ENCODE measurements at places on chromosomes 2 and 18.

DNA sequence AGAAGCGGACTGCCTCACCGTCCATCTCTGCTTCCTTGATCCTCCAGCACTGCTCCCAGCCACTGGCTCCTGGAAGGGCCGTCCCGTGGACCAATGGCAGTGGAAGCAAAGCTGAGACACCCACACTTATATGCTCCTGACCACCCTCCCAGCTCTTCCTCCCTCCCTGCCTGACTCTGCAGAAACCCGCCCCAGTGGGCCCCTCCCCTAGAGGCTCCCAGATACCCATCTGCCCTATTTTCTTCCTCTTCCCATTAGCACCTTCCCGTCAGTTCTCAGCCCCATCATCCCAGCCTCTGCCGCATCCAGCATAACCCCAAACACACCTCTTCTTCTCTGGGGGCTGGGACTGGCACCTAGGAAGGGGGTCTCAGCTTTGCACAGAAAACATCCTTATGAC, at the start of gene CLEC4F:
Gene CLEC4F, minus strand, starts transcription at position 101 of the 400 bp plus-strand sequence. Its CDS starts 76 bp downstream, at position 25.
- DNase-seq = no peak

- DNase-seq = no peak
These were observed 7.1 kb downstream of the NEUROD1 start for GRCh38 chr2:181673173-181673572.

- no peak for DNase-seq
These were observed 130.1 kb downstream of the LCLAT1 start for GRCh38 chr2:30577151-30577550.

GRCh38 chr2:133884739-133885381, 316.6 kb upstream of the NCKAP5 start:
- DNase-seq = no peak

DNA sequence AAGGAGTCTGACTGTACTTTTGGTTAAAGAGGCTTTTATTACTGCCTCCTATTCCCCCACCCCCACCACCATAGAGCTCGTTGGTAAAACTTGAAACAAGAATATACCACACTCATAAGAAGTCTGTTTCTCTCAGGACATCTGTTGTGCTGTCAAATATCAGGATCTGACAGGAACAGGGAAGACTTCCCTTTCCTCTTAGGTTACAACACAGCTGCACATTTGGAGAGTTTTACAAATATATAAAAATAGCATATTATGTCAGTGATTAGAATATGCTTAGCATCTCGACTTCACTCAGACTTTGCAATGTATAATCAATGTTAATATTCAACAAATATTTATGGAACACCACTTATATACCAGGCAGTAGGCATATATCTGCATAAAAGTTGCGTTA, 439.6 kb upstream of the REG3G start:
- DNase-seq = no peak

DNA sequence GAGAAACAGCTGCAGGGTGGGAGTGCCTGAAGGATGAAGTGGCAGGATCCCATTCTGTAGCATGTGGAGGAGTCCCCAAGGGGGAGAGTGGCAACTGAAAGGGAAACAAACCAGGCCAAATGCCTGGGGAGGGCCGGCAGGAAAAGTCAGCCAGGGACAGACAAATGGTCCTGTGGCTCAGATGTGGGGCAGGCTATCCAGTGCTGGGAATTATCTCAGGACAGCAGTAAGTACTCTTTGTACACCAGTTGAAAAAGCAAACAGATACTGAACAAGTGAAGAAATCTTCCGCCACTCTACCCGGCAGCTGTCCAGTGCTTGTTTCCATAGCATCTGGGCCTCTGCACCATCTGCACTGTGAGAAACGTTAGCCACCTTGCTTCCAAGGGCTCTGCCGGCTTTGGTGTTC, 408.9 kb downstream of the LRATD1 start:
- no peak for DNase-seq

GRCh38 chr2:116467243-116467642, 1347.2 kb upstream of the DDX18 start:
- DNase-seq = no peak

DNA sequence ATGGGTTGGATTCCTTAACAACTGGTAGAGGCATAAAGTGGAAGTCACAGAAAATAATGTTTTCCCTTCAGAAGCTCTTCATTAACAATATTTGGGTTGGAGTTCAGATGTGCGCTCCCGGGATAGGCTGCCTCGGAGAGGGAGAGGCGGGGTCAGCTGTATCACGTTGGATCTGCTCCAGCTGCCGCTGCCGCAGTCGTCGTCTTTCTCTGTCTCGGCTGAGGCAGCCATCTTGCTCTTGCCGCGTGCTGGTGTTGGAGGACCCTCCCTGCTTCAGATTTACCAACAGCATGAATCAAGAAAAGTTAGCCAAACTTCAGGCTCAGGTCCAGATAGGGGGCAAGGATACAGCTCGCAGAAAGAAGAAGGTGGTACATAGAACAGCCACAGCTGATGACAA, 35.1 kb downstream of the TANC1 start:
- no peak for DNase-seq

- DNase-seq = no peak
These were observed 183.8 kb downstream of the MYCN start for GRCh38 chr2:16123856-16124780.

DNA sequence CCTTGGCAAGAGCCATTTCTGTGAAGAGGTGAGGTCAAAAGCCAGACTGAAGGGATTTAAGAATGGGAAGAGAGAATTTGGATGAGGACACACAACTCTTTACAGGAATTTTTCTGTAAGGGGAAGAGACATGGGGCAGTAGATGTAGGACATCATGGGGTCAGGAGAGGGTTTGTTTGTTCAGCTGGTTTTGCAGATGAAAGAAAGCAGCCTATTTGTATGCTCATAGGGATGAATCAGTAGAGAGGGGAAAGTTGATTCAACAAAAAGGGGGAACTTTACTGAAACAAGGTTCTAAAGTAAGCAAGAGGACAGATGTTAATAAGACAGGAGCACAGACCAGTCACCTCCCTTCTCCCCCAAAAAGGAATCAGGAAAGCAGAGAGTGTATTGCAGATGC, 11.2 kb downstream of the SCG2 start:
- DNase-seq = no peak

DNA sequence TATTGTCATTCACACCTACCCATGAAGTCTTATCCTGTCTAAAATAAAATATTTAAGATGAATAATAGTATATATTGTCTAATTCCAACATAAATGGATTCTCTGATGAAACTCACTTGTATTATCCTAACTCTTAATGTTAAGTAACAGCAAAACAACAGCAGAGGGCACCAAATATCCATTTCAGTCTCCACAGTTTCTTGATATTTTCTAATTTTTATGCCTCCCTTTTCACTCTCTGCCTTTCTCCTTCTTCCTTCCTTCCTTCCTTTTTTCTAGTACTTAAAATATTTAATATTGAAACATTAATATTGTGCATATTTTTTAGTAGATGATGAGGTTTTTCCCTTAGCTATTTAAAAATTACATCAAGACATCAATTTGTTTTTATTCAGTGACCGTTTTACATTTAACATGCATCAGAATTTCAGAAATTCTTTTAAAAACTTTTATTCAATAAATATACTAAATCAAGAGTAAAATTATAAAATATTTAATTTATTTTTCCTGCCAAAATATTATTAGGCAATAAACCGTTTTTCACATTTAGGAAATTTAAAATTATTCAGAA, 97.6 kb downstream of the WDR7 start:
- no peak for DNase-seq

DNA sequence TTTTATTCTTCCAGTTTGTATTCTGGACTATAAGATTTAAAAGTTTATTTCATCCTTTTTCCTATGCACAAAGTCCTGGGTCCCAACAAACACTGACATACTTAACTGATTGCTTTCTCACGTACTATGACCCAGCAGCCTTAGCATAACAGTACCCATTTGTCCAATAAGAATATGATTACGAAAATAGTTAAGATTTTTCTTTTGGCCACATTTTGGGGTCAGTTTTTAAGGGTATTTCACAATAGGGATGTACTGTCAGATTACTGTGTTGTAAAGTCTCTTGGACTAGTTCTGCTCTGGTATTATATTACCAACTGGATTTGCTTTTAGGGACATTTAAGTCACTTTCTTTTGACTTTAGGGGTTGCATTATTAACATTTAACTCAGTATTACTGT, 46.1 kb downstream of the TTC39C start:
- no peak for DNase-seq

- no peak for DNase-seq
These were observed 57.7 kb upstream of the OSR1 start for GRCh38 chr2:19416083-19416482.

DNA sequence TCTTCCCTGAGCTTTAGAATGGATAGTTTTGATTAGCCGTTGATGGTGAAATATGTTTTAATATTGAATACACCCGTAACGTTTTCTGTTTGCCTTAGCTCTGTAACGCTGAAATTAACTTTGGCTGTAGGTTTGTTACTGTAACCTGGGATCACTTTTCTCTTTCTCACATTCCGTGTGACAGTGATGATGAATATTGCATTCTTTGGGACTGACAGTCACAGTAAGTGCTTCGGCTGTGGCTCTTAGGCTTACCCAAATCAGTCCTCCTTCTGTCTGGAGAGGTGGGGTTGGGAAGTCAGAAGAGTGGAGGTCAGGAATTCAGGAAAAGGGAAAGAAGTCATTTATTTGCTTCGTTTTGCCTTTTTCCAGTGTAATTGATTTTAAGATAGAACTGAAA, 18.0 kb downstream of the RMC1 start:
- no peak for DNase-seq

- no peak for DNase-seq
These were observed 115.6 kb upstream of the GPC1 start for GRCh38 chr2:240319855-240320203.

- no peak for DNase-seq
These were observed 498.0 kb downstream of the PARD3B start for GRCh38 chr2:205043285-205043684.

DNA sequence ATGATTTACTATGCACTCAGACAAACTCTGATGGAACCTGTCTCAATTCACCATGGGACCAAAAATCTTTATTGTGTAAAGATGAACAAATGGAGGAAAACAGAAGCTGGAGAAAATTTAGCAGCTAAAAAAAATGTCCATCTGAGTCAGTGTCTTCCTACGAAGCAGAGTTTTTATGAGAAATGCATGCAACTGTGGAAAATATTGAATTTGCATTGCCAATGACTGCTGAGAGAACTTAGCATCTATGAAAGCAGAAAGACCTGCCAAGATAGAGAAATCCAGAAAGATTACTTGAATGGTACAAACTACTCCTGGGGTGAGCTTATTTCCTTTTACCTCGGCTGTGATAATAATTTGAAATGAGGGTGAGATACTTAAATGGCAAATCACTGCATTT, 289.7 kb upstream of the GCFC2 start:
- no peak for DNase-seq

- DNase-seq = no peak
These were observed 86.8 kb downstream of the ERBB4 start for GRCh38 chr2:212451786-212452231.

DNA sequence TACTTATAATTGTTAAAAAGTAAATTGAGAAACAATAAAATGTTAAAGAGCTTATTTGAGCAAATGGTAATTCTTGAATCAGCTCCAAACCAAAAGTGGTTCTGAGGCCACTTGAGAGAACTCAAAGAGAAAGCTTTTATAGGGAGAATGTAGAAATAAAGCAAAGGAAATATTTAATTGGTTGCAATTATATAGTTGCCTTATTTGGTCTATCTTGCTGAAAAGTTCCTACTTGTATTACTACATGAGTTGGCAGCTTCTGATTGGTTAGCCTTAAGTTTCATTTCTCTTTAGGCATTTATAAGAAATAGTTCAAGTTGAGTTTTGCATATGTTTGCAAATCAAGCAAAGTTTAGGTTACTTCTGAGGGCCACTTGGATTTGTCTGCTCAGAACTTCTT, 38.1 kb downstream of the SCN2A start:
- no peak for DNase-seq
